Right cardiac atrium (tissue), 5 donors: ENCODE measurements at places on chromosomes 7 and 10. TPM values are rescaled to one million over a fixed set of nuclear protein-coding genes. Genes with fewer than 3 reads are reported as not detected.

Gene BPGM
- total RNA-seq: 13.6 TPM

Gene UNCX
- total RNA-seq: not detected

Gene ACHE
- total RNA-seq: 13.7 TPM

Gene CYP3A4
- not detected for total RNA-seq

Gene RADIL
- total RNA-seq: 10.3 TPM

Gene HOXA3
- total RNA-seq: 1.3 TPM

Gene KNDC1
- 0.50 TPM for total RNA-seq

Gene KCNH2
- total RNA-seq: 163 TPM

Gene ITGA8
- 6.2 TPM for total RNA-seq

Gene PILRA
- total RNA-seq: 5.3 TPM

Gene LRMDA
- 97.9 TPM for total RNA-seq

Gene SGMS1
- total RNA-seq: 25.3 TPM

Gene MYL10
- not detected for total RNA-seq

Gene MYO1G
- 2.3 TPM for total RNA-seq

Gene REPIN1
- 107 TPM for total RNA-seq

Gene FOXP2
- total RNA-seq: 2.4 TPM

Gene CYP2C18
- not detected for total RNA-seq

Gene TRIL
- 1.3 TPM for total RNA-seq

- DNase-seq: no peak
Observed at GRCh38 chr10:82409671-82410070, 534.7 kb downstream of the NRG3 start.

DNA sequence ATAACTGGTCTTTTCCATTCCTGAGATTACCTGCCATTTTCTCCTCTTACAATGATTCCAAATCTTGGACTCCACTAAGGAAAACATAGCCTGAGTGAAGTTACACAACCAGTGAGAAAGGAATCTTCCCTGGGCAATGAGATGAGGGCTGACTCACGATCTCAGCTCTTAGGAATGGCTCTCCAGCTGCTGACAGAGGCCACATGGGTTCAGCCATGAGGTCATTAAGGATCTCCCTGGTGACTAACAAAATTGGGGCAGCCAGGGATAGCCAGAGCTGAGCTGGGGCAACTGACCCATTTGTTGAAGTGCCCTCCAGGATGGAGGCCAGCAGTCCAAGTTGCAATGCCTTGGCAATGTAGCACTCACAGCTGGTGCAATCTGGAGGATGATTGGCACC is 78.7 kb upstream of the MKLN1 start:
- peak; percentile 73 for DNase-seq

GRCh38 chr10:16913266-16913665 is 96.0 kb upstream of the RSU1 start:
- no peak for DNase-seq

DNA sequence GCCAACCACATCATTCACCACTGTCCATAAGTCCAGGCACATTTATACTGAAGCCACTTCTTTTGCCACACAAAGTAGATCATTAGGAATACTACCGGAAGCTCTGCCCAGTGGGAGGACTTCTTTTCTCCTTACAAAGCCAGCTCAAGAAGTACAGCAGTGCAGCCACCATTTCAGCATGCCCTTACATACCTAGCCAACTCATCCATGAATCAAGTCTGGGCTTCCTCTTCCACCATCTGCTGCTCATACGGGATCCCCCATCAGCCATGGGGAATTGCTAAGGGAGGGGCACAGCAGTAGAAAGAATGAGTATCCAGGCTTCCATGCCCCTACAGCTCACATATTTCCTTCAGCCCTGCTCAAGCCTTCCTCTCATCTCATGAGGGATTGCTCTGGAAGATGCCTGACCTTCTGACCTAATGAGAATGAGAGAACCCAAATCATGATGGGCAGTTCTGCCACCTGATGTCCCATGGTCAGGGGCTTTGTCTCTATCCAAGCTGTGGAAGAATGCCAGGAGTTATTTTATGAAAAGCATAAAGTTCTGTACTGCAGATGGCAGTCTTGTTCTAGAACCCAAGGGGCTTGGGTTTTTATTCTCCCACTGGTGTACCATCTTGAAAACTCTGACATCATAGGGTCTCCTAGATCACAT is 39.5 kb downstream of the ACSM6 start:
- DNase-seq: no peak

DNA sequence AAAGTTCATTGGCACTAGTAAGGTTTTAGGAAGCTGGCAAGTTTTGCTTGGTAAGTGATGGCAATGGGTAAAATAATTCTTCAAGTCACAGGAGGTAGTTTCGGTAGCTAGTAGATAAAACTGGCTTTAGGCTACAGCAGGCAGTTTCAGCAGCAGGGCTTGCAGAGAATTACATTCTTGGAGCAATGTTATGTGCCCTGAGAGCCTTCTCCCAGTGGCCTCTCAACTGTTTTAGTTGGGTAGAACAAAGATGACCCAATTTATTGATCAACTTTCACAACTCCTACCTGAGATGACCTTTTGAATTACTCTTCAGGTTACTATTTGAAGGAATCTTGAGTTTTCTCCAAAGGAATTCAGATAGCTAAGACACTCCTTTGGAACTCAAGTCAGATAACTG is 16.4 kb upstream of the NFE2L3 start:
- DNase-seq: no peak

GRCh38 chr10:113041841-113042750 is 92.0 kb downstream of the TCF7L2 start:
- DNase-seq: no peak

- DNase-seq: peak; percentile 80
Observed at GRCh38 chr7:100655908-100656674, at the start of gene ACTL6B. Gene ACTL6B, minus strand, starts transcription at chr7:100656448. Its CDS starts 94 bp downstream, at chr7:100656354.

GRCh38 chr10:104417637-104418292 is 64.1 kb downstream of the CFAP58 start:
- DNase-seq: no peak

GRCh38 chr10:44384601-44385025 is 284 bp downstream of the CXCL12 start:
- DNase-seq: peak; percentile 66

DNA sequence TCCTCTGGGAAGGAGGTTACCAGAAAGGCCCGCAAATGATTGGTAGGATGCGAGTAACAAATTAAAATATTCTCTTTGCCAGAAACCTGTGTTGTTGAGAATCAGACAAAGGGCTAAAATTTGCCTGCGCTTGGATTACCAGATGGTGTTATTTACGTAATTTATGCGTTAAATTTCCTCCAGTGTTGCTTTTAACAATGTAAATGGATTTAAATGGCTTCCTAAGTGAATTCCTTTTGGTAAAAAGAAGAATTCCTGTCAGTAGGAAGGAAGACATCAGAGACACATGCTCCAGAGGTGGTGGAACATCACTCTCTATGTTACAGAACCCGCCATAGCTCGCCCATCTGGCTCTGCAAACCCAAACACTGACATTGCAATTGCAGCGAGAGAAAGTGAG is 520.6 kb downstream of the GALNT17 start:
- no peak for DNase-seq

DNA sequence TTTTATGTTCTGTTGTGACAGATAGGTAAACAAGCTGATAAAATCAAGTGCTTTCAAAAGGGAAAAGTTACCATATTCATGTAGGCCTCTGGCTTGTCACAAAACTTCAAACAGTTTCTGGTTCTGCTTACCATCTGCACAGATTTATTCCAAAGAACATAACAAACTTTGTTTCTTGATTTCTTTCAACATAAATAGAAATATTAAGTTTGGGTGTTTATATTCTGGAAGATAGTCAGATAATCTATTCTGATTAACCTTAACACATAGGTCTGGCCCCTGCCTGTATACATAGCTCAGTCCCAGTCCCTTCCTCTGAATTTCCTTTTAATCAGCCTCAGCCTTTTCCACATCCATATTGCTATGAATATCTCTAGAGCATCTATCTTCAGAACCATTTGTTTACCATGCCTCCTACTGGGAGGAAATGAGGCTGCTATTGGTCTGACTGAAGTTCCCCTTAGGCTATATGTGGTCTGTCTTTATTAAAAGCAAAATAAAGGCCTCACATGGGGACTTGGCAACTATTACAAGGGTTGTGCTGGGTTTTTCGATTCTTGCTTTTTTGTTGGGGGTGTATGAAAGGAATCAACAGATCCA is 319.0 kb downstream of the HPSE2 start:
- DNase-seq: no peak

GRCh38 chr7:113519472-113519871 is 399.3 kb downstream of the PPP1R3A start:
- DNase-seq: no peak

DNA sequence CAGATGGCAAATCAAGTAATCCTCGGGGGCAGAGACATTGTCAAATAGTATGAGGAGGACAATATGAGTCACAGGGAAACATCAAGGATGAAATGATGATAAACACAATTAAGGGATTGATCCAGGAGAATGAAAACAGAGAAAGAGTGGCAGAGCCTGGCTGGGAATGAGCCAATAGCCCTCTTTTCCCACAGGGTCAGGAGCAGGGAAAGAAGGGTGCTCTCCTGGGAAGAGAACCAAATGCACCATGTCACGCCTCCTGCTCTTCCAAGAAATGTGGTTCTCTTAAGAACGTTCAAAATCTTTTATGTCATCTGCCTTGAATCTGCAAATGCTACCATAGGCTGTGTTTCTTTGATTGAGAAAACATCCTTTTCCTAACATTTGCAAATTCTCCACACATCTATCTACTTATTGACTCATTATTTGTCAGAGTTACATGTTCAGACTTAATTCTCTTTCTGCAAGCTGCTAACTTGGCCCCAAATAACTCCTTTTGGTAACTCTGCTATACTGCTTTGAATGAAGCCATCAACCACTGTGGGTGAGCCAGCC is 50.6 kb downstream of the HIPK2 start:
- no peak for DNase-seq

- no peak for DNase-seq
Observed at GRCh38 chr7:44964831-44965440, 13.9 kb downstream of the MYO1G start.

GRCh38 chr7:41882256-41882655 is 179.4 kb upstream of the INHBA start:
- no peak for DNase-seq

DNA sequence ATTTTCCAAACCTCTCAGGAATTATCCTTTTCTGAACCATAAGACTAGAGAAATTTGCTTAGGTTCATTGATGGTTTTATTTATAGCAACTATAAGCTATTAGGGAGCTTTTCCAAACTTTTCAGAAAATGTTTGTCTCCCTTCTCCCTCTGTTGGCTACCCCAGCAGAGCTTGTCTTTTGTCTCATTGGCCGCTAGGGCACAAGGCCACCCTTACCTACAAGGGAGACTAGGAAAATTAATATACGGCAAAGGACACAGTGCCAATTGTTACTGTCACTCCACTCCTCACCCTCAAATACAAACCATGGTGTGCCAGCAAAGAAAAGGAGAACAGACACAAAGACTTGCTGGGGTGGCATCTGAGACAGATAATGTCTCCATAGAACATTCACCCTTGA is 471.4 kb downstream of the XPNPEP1 start:
- DNase-seq: no peak
